Central memory CD4-positive, alpha-beta T cell (primary cell): ENCODE measurements at places on chromosomes 13 and 19.

- DNase-seq = no peak
Observed at GRCh38 chr13:54859827-54860226, 1831.2 kb downstream of the OLFM4 start.

DNA sequence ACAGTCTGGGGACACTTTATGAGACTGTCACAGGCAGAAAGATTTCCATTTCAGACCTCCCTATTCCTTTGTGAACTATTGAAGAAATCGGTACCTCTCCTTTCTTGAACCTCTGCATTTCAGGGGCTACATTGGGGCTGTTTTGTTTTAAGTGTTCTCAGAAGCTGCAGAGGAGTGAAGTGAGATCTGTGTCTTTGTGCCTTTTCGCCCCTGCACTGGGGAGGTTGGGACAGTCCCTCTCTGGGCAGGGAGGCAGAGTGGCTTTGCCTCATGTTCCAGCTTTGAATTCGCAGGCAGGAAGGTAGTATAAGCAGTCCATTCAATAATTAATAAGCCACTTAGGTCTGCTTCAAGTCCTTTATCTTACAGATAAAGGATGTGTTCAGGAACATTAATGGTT lies 9.5 kb upstream of the AMER2 start:
- no peak for DNase-seq

DNA sequence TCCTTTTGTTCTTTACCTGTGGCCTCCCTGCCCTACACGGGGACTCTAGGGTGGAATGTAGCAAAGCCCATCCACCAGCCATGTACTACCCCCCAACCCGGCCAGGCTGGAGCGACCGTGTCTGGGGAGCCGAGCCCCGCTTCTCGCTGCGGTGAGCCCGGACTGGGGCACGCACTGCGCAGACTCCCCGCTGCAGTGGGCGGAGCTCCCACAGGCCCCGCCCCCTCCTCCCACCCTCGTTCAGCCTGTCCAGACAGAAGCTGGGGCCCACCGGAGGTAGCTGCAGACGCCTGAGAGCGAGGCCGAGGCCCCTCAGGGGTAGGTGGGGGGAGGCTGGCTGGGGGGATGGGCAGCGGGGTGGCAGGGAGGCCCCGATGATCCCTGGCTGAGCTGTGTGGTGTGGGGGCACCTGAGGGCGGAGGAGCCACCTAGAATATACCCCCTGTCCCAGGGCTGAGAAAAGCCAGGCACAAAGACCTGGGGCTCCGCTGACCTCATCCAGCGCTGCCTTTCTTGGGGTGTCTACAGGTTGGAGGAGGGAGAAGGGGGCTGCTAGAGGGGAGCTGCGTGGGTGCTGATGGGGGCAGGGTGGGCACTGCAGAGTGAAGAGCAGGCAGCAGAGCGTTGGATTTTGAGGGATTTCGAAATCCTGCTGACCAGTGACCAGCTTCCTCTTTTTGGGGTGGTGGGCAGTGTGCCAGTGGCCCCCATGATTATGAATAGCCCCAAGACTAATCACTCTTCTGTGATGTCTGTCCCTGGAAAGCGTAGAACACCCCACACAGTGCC lies 17.3 kb downstream of the PLD3 start:
- no peak for DNase-seq

DNA sequence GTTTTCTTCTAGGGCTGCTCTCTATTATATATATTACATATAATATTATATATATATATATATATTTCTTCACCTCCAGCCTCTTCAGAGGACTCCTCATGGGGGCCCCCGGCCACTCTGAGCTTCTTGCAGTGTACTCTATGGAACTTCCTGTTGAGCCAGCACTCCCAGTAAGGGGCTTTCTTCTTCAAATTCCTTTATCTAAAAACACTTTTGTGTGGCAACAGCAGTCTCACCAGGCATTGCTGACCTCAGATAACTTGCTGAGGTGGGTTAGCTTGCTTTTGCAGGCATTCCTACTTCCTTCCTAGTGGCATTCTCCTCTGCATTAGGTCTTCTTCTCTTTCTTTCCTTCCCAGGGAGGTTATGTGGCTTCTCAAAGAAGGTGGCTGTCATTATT lies 381.5 kb downstream of the MYO16 start:
- no peak for DNase-seq

GRCh38 chr19:45455707-45456499 lies 11.9 kb upstream of the FOSB start:
- peak; percentile 66 for DNase-seq

GRCh38 chr19:18322318-18322758 lies 538 bp downstream of the LSM4 start:
- DNase-seq = no peak

DNA sequence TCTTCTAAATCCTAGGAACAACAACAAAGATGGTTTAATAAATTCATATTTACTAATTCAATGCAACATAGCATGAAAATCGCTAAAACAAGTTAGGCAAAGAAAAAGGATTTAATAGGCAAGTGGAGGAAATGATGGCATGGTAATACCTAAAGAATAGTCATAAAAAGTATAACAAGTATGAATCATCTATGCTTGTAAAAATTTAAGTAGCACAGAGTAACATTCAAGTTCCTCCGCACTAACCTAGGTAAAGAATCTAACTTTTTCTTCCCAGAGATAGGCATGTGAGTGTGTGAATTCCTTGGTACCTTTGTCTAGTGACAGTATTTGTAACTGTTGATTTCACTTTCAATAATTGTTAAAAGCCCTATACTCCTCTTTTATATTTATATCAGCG lies 42.6 kb downstream of the RCBTB2 start:
- no peak for DNase-seq

GRCh38 chr13:62333466-62333865 lies 917.8 kb upstream of the PCDH20 start:
- no peak for DNase-seq

DNA sequence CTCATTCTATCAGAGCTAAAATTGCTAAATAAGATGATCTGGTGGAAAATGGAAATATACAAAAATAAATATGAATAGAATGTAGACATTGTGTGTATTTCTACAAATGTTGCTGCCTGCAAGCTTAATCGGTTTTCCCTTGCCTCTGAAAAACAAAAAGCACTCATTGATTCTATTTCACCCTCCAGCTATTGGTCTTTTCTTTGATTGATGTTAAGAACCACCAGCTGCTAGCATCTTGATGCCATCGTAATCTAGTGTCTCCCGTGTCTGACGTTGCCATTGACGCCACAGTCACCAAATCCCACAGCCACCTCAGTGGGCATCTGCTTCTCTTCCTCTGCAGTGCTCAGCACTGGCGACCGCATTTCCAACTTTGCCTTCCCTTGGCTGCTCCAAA lies 461.8 kb downstream of the MYO16 start:
- no peak for DNase-seq

DNA sequence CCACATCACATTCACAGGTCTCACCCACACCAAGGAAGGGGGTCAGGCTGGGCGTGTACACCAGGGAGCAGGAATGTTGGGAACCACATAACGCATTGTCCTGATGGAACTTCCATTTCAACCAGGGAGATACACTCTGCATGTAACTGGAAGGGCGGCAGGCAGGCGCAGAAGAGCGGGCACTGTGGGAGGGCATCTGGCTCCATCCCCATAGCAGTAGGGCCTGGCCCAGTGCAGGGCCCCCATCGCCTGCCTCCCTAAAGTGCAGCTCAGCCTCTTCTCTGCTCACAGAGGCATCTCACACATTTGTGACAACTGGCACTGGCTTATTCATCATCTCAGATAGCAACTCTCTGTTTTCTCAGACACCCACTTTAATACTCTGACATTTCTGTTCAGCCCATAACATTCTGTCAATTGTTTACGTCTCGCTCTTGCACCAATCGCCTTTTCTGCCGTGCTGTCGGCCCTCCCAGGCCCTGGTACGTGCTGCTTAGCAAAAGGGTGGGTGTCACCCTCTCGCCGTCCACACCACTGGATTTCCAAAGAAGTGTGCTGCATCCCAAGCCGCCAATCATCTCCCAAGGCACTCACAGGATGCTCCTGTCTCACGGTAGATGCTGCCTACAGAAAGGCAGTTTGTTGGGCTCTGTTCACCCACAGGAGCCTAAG lies 353.3 kb upstream of the ZNF507 start:
- DNase-seq = no peak

DNA sequence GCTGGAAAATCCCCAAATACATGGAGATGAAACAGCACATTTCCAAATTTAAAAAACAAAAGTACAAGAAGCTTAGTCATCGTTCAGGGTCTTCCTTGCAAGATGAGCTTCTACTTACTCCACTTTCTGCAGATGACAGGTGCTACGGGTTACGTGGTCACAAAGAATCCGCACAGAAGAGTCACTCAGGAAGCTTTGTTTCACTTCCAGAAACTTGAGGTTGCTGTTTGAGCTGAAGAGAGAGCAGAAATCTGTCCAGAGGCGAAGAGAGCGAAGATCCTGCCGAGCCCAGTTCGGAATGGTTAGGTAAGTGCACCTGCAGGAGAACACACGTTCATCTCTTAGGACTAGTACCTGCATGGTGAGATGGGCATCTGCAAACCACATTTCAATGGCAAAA lies 9.4 kb downstream of the NLRP7 start:
- no peak for DNase-seq

- DNase-seq = no peak
Observed at GRCh38 chr19:2280633-2281264, 1.2 kb downstream of the PEAK3 start.
